ENCODE measurements at places on chromosomes 12 and 14.

DNA sequence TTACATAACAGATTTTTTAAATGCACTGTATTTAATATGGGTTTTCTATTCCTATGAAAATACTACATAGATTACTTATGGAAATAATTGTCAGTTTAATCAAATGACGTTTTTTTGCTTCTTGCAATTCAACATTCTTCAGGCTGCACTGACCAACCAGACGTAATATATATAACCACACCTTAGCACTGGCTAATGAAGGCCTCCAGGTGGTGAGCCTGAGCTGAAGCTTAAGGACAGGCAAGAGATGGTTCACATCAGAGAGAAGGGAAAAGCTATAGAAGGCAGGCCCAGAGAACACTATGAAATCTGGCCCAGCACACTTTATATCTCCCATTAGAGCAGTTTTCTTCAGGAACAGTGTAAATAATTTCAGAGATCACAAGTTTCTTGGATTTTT, 2.8 kb upstream of the MDGA2 start:
- peak; percentile 83 for DNase-seq

DNA sequence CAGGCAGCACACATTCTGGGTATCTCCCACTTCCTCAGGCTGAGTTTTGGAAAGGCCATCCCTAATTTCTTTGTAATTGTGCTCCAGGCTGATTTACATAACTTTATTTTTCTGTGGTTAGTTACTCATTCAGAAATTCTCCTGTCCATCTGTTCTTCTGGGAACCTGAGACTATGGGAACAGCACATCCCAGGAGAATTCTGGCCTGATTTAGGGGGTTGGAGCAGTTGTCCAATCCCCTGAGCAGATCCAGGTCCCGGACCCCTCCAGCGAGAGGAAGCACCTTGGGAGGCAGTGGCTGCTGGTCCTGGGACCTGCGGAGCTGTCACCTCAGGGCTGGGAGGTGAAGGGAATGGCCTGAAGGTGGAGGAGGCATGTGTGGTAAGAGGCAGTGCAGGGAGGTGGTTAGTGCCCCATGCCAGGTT, 40.4 kb downstream of the TSPAN9 start:
- DNase-seq = no peak

DNA sequence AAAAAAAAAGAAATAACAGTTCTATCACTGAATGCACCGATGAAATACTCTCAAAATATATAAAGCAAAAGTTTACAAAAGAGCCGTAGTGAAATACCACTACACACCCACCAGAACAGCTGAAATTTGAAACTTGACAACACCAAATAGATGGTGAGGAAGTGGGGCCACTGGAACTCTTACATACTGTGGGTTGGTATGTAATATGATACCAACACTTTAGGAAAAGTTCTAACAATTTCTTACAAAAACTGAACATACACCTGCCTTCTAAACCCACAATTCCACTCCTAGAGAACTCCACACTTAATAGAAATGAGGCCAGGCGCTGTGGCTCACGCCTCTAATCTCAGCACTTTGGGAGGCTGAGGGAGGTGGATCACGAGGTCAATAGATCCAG, 14.1 kb downstream of the EIF5 start:
- DNase-seq = no peak

DNA sequence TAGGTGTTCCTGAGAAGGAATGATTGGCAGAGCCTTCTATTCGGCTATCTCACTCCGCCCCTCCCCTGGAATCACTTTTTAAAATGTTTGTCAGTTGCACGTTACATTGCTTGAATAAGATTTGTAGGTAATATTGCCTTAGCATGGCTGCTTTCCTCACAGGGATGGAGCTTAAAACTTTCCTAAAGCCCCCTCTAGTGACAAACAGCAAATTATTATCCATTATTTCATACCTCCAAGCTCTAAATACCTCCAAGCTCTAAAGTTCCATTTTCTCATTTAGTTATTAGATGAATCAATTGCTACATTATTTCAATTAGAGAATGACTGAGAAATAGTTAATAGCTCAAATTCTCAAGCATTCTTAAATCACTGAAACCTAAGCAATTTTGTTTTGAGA, 5.1 kb upstream of the SPATA7 start:
- DNase-seq = no peak

DNA sequence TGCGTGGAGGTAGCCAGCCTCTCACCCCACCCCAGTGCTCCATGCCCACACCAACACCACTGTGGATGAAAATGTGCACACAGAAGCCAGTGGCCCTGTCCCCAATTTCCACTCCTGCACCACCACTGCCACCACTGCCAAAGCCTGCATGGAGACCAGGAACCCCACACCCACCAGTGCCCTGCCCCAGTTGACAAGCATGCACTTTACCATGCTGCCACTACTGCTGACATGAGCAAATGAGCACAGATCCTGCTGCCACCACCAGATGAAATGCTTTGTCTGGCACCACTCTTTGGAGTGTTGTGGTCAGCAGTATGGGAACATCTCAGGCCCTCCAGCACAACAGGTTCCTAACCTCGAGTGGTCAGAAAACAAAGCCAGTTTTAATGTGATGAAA, 104.1 kb downstream of the ATXN7L3B start:
- no peak for DNase-seq

DNA sequence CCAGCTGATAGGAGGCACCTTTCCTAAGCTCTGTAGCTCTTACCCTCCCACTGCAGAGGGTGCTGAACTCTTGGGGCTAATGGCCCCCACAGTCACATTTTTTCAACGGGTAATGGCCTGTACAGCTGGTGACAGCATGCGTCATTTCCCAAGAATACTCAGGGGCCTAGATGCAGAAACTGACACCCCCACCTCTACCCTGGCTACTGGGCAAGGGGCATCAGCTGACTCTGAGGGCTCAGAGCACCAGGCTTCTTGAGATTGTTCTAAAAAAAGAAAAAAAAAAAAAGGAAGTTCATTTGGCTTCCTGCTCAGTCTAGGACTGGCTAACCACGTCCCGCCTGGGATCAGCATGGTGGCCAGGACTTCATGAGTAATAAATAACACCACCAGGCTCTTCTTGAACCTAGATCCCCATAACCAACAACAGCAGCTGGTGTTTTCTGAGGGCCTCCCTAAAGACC, 35.2 kb downstream of the ZFP36L1 start:
- no peak for DNase-seq

GRCh38 chr14:104356738-104357688, 218.6 kb downstream of the KIF26A start:
- no peak for DNase-seq

- peak; percentile 81 for DNase-seq
Observed at GRCh38 chr12:95998611-95999286, 2.6 kb upstream of the HAL start.

GRCh38 chr12:6550294-6551062, 5.4 kb downstream of the IFFO1 start:
- DNase-seq = no peak

DNA sequence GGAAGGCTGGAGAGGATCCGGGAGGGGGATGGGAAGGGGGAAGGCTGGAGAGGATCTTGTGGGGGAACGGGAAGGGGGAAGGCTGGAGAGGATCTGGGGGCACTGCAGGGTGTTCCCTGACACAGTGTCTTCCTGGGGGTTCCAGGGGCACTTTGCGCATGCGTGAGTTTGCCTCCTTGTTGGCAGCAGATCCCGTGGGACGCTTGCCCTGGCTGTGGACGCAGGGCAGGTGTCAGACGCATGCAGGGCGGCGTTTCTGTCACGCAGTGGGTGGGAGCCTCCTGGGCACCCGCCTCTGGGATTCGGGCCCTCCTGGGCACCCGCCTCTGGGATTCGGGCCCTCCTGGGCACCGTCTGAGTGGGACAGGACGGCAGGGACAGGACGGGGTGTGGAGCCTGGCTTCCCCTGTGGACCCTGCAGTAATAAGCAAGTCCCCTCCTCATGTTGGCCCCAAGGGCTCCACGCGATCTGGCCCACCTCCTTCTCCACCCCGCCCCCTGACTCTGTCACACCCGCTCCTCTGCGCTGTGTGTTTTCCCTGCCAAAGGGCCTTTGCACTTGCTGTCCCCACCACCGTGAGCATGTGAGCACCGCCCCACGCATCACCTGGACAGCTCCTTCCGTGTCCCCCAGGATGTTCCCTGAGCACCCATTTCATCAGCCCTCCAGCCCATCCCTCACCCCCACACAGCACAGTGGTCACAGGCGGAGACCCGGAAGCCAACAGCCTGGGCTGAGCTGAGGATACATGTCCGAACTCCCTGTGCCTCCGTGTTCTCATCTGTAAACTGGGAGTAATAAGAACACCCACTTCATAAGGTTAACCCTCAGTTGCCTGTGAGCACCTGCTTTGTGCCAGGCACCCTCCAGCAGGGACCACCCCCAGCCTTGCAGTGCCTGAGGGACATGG, 4.4 kb downstream of the MMP17 start:
- peak; percentile 87 for DNase-seq

DNA sequence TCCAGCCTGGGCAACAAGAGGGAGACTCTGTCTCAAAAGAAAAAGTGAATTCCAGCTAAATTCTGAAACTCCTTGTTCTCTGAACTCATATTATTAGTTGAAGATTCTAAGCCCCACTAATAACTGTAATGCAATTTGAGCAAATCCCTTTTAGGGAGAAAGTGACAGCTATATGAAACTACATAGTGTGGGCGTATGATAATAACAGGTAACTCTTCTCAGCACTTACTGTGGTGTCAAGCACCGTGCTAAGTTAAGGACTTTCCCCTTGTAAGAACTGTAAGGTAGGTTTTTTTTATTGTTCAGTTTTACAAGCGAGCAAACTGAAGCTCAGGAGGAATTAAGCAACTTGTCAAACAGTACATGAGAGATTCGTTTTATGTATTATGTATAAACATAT, 5.4 kb downstream of the ANKRD13A start:
- no peak for DNase-seq

GRCh38 chr12:113247123-113248050, 26.1 kb downstream of the TPCN1 start:
- DNase-seq = no peak

DNA sequence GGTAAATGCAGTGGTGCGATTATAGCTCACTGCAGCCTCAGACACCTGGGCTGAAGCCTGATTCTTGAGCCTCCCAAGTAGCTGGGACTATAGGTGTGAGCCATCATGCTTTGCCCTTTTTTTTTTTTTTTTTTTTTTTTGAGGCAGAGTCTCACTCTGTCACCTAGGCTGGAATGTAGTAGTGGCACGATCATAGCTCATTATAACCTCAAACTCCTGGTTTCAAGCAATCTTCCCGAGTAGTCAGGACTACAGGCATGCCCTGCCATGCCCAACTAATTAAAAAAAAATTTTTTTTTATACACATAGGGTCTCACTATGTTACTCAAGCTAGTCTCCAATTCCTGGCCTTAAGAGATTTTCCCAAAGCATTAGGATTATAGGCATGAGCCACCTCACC, 6.9 kb downstream of the ATP2A2 start:
- DNase-seq = no peak

- DNase-seq = no peak
Observed at GRCh38 chr14:61050417-61050816, 69.4 kb downstream of the SLC38A6 start.

- peak; percentile 59 for DNase-seq
Observed at GRCh38 chr12:94649349-94650142, 811 bp downstream of the TMCC3 start.

DNA sequence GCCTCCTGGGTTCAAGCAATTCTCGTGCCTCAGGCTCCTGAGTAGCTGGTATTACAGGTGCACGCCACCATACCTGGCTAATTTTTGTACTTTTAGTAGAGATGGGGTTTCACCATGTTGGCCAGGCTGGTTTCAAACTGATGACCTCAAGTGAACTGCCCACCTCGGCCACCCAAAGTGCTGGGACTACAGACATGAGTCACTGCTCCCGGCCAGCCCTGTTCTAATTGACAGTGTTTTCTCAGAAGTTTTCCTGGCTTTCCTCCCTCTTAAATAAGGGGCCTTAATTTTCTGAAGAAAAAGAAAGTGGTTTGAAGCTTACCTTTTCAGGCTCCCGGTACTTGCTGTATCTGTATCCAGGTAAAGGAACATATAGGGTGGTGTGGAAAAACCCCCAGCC, 1.7 kb downstream of the HAL start:
- DNase-seq = no peak
